ENCODE measurements at places on chromosomes 3 and 15. TPM values are rescaled to one million over a fixed set of nuclear protein-coding genes. Genes with fewer than 3 reads are reported as not detected.
A peak's percentile ranks its signal among the peaks of the same experiment; 100 is the strongest.

- H3K36me3 ChIP-seq = no peaks in the 10 kb centered on the region
- no peak overlapping the region for H3K4me3 ChIP-seq
- H3K27ac ChIP-seq = no peak overlapping the region
- H3K27me3 ChIP-seq = peaks cover 15% of the 10 kb centered on the region
Observed at GRCh38 chr3:149373235-149374125, 4.0 kb downstream of the TM4SF1 start.

- peaks cover 8% of the 10 kb centered on the region for H3K27me3 ChIP-seq
- no peaks in the 10 kb centered on the region for H3K36me3 ChIP-seq
- no peak overlapping the region for H3K27ac ChIP-seq
- DNase-seq = no peak
Observed at GRCh38 chr15:23050708-23051107, 11.3 kb upstream of the TUBGCP5 start.

- no peaks in the 10 kb centered on the region for H3K27me3 ChIP-seq
- H3K4me1 ChIP-seq = peaks cover 15% of the 10 kb centered on the region
- H3K27ac ChIP-seq = no peak overlapping the region
- H3K36me3 ChIP-seq = peaks cover 32% of the 10 kb centered on the region
- H3K4me3 ChIP-seq = no peak overlapping the region
Observed at GRCh38 chr15:77486542-77487468, 66.1 kb downstream of the HMG20A start.

DNA sequence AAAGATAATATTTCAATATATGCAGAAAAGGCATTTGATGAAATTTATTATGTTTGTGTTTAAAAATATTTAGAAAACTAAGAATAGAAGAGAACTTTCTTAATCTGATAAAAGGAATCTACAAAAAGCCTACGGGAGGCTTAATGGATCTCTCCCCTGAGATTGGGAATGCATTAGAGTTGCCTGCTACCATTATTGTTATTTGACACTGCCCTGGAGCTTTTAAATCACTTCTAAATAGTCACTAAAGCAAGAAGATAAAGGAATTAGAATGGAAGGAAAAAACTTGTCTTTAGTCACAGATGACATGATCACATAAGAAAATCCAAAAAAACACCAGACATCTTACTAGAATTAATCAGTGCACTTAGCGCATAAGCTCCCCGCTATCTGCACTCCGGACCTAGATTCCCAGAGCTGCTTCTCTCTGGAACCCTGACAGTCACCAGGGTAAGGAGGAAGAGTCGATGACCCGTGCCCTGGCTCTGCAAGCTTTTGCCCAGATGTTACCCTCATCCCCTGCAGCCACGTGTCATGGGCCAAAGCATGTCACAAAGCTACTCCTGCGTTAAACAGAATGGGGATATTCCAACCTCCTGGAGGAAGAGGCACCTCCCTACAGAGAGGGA is 97.1 kb downstream of the MINAR1 start:
- no peak for DNase-seq
- no peak overlapping the region for H3K27ac ChIP-seq
- H3K4me3 ChIP-seq = no peak overlapping the region
- peaks cover 3% of the 10 kb centered on the region for H3K27me3 ChIP-seq
- no peaks in the 10 kb centered on the region for H3K36me3 ChIP-seq

DNA sequence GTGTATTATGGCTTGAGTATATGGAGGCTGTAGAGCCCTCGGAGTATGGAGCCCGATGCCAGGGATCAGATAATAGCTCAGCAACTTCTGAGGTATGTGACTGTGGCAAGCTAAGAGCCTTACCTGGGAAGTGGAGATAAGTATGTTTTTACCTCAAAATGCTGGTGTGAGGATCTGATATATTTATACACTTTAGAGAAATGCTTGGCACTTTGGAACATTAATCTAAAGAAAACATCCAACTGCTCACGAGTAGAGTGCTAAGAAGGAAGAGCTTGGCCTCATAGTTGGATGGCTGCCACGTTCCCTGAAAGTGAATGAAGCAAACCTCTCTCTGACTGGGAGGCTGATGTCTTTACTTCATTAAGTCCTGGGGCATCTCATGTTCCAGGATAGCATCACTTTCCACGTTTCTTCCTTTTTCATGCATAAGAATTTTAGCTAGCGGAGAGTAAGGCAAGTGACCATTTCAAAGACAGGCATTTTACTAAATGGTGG is 58.9 kb upstream of the GOLGA8J start:
- peaks cover 21% of the 10 kb centered on the region for H3K27me3 ChIP-seq
- H3K27ac ChIP-seq = no peak overlapping the region
- H3K4me3 ChIP-seq = no peak overlapping the region
- no peak for DNase-seq
- no peaks in the 10 kb centered on the region for H3K36me3 ChIP-seq

DNA sequence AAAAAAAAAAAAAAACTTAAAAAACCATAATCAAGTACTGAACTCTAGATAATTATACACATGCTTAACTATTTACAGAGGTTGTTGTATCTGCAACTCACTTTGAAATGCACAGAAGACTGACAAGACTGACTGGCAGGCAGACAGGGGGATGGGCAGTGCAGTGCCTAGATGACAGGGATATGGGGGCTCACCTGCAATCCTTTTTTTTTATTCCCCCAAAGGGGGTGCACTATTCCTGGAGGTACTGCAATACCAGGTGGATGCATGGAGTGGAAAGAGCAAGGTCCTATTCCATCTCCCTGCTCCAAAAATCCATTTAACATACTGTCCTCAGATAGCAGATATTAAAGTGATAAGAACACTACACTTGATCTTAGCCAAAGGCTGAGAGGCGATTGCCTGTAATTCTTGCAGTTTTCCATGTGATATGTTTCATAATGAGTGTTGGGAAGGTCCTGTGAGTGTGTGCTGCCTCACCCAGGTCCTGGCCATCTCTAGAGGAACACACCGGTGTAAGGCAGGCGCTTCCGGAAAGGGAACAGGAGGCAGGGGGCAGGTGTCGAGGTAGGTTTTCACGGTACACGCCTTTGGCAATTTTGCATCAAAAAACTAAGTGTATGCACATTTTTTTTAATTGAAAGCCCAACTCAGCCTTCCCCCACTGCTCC is 22.7 kb downstream of the SEC61A1 start:
- peaks cover 13% of the 10 kb centered on the region for H3K36me3 ChIP-seq
- peak overlapping the region; percentile 57 for H3K27ac ChIP-seq
- H3K27me3 ChIP-seq = peaks cover 4% of the 10 kb centered on the region
- H3K4me1 ChIP-seq = peaks cover 14% of the 10 kb centered on the region
- DNase-seq = no peak

DNA sequence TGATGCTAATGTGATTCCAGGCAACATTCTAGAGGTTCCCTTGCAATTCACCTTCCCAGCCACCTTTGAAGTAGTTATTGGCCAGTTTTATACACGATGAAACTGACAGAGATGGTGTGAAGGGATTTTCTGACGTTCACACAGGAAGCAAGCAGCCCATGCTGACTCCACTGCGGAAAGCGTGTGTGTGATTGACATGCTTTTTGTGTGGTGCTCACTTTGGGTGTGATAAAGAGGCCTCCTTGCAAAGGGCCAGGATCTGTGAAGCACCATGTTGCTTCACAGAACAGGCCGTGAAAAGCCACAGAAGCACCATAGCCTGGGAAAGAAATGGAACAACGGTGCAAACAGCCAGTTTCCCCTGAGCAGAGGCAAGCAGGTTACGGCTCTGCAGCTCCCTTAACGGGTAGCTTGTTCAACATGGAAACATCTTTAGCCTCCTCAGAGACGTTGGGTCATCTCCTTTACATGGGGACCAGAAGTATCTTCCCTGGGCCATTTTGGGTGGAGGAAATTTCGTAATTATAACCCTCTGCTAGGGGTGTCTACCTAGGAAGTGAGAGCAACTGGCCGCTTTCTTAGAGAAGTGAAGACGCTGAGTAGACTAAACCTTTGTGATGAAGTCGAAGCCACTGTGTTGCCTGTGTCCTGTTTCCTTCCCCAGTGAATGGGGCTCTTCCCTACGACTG is 108.5 kb downstream of the APBA2 start:
- no peak for DNase-seq
- H3K27ac ChIP-seq = peak overlapping the region; percentile 47
- H3K27me3 ChIP-seq = no peaks in the 10 kb centered on the region
- no peak overlapping the region for H3K4me3 ChIP-seq
- peaks cover 29% of the 10 kb centered on the region for H3K4me1 ChIP-seq

- H3K4me1 ChIP-seq = no peaks in the 10 kb centered on the region
- no peaks in the 10 kb centered on the region for H3K36me3 ChIP-seq
- no peak for DNase-seq
- H3K27ac ChIP-seq = no peak overlapping the region
Observed at GRCh38 chr3:1892459-1892858, 206.2 kb upstream of the CNTN4 start.

DNA sequence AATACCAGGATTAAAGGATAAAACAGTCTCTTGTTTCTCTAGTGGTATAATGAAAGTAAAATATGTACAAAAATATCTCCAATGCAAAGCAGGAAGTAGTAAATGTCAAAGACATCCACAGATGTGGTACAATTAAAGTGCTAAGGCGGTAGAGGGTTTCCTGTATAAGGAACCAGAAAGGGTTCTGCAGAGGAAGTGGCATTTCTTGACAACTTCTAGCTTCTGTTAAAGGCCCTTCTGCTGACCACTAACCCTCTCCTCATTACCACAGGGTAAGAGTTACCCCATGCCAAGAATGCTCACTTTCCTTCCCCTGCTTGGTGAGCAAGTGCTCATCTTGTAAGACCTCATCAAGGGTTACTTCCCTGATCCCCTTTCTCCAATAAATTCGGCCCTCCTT is 883.6 kb upstream of the NR2F2 start:
- peak overlapping the region; percentile 47 for H3K27ac ChIP-seq
- peak overlapping the region; percentile 24 for H3K4me3 ChIP-seq
- DNase-seq = peak; percentile 75
- peaks cover 32% of the 10 kb centered on the region for H3K4me1 ChIP-seq

GRCh38 chr3:34046154-34046553 is 247.7 kb downstream of the PDCD6IP start:
- H3K27me3 ChIP-seq = peaks cover 4% of the 10 kb centered on the region
- no peak overlapping the region for H3K27ac ChIP-seq
- no peaks in the 10 kb centered on the region for H3K4me1 ChIP-seq

DNA sequence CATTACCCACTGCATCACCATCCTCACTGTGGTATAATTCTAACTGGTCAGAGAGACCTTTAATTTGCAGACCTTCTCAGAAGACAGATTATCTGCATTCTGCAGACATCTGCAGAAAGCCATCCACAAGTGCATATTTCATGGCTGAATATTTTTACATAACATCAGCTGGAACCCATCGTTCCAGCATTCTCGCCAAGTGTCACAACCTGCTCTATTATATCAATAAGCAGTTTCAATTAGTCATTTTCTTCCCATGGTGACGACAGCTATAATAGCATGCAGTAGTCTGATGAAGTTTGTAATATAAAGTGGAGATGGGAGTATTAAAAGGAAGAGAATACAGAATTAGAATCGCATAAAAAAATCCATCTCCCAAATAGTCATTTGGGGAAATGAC is 334.7 kb downstream of the FHIT start:
- H3K27me3 ChIP-seq = no peaks in the 10 kb centered on the region
- H3K4me1 ChIP-seq = no peaks in the 10 kb centered on the region
- no peak overlapping the region for H3K27ac ChIP-seq

- H3K27me3 ChIP-seq = peaks cover 5% of the 10 kb centered on the region
- no peak for DNase-seq
- H3K4me3 ChIP-seq = no peak overlapping the region
Observed at GRCh38 chr15:30044377-30044776, 38.4 kb upstream of the GOLGA8J start.

GRCh38 chr15:100958326-100959065 is 39.3 kb downstream of the LRRK1 start:
- DNase-seq = no peak
- H3K4me1 ChIP-seq = no peaks in the 10 kb centered on the region
- H3K4me3 ChIP-seq = no peak overlapping the region
- no peak overlapping the region for H3K27ac ChIP-seq
- no peaks in the 10 kb centered on the region for H3K36me3 ChIP-seq

- DNase-seq = no peak
- H3K27me3 ChIP-seq = peaks cover 19% of the 10 kb centered on the region
- no peak overlapping the region for H3K4me3 ChIP-seq
- H3K4me1 ChIP-seq = no peaks in the 10 kb centered on the region
- H3K36me3 ChIP-seq = no peaks in the 10 kb centered on the region
Observed at GRCh38 chr15:70132139-70132538, 34.4 kb upstream of the TLE3 start.

DNA sequence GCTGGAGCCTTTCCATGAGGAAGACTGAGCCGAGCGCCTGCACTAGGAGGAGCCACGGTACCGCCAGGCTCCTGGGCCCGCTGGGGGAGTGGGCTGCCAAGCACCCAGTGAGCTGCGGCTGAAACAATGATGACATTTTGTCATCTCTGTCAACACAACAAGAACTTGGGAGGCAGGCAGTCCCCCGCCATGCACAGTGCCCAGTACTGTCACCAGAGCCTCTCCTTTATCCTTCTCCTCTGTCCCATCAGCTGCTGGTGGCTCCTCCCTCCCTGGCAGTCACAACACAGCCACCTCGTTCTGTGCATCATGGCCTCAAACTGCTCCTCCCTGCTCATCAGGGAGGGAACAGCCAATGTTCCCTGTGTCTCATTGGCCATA is 34.0 kb upstream of the PCSK6 start:
- no peaks in the 10 kb centered on the region for H3K36me3 ChIP-seq
- no peak for DNase-seq
- peaks cover 12% of the 10 kb centered on the region for H3K27me3 ChIP-seq
- no peak overlapping the region for H3K27ac ChIP-seq
- H3K4me1 ChIP-seq = peaks cover 5% of the 10 kb centered on the region

- DNase-seq = no peak
- no peak overlapping the region for H3K27ac ChIP-seq
- H3K27me3 ChIP-seq = no peaks in the 10 kb centered on the region
- H3K36me3 ChIP-seq = no peaks in the 10 kb centered on the region
- H3K4me1 ChIP-seq = no peaks in the 10 kb centered on the region
Observed at GRCh38 chr3:53970661-53971060, 79.0 kb upstream of the SELENOK start.

GRCh38 chr3:39268549-39268900 is 11.3 kb downstream of the CX3CR1 start:
- H3K27ac ChIP-seq = peak overlapping the region; percentile 95
- no peak overlapping the region for H3K4me3 ChIP-seq
- peaks cover 4% of the 10 kb centered on the region for H3K36me3 ChIP-seq
- no peak for DNase-seq

GRCh38 chr3:12465836-12466225 is 18.4 kb upstream of the TSEN2 start:
- no peaks in the 10 kb centered on the region for H3K36me3 ChIP-seq
- no peaks in the 10 kb centered on the region for H3K27me3 ChIP-seq
- H3K27ac ChIP-seq = no peak overlapping the region
- H3K4me3 ChIP-seq = no peak overlapping the region
- no peak for DNase-seq

- no peaks in the 10 kb centered on the region for H3K27me3 ChIP-seq
- no peak overlapping the region for H3K4me3 ChIP-seq
- H3K27ac ChIP-seq = no peak overlapping the region
- H3K36me3 ChIP-seq = no peaks in the 10 kb centered on the region
- H3K4me1 ChIP-seq = no peaks in the 10 kb centered on the region
Observed at GRCh38 chr3:64650715-64651114, 37.1 kb downstream of the ADAMTS9 start.

GRCh38 chr3:184466413-184466960 is 86.6 kb downstream of the CHRD start:
- H3K27me3 ChIP-seq = peaks cover 3% of the 10 kb centered on the region
- DNase-seq = no peak
- no peaks in the 10 kb centered on the region for H3K36me3 ChIP-seq
- no peak overlapping the region for H3K4me3 ChIP-seq
- H3K27ac ChIP-seq = no peak overlapping the region

SNRPA1 gene
- total RNA-seq = 92.8 TPM

DNAJA4 gene
- 28.5 TPM for total RNA-seq

CSNK1G1 gene
- 24.6 TPM for total RNA-seq

THRB gene
- not detected for total RNA-seq

ARF4 gene
- 50.3 TPM for total RNA-seq

OSBPL10 gene
- total RNA-seq = 0.89 TPM

GABRA5 gene
- not detected for total RNA-seq

CCR8 gene
- total RNA-seq = 1.9 TPM

DUOXA2 gene
- not detected for total RNA-seq

EAF1 gene
- total RNA-seq = 30.6 TPM

COMMD2 gene
- 30.9 TPM for total RNA-seq

METTL6 gene
- total RNA-seq = 15.8 TPM

ACTL6A gene
- total RNA-seq = 88.7 TPM
